Fibroblast of villous mesenchyme (primary cell): ENCODE measurements at places on chromosomes 13 and 19.
A peak's percentile ranks its signal among the peaks of the same experiment; 100 is the strongest.

GRCh38 chr19:33159893-33160292 lies 28.0 kb downstream of the WDR88 start:
- DNase-seq = no peak

- DNase-seq = no peak
Observed at GRCh38 chr13:111938741-111939665, 127.9 kb upstream of the SOX1 start.

DNA sequence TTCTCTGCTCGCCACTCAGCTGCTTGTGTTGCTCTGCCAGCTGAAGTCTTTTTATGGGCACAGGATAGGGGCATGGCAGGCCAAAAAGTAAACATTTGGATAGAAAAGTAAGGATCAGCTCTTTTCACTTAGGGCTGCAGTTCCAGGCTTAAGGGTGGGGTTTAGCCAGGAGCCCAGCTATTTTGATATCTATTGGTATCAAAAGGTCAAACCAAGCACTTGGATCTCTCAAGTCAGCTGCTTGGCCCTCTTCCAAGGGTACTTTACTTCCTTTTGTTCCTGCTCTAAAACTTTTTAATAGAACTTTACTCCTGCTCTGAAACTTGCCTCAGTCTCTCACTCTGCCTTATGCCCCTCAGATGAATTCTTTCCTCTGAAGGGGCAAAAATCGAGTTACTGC lies 55.7 kb upstream of the ABCC4 start:
- no peak for DNase-seq

- DNase-seq = no peak
Observed at GRCh38 chr19:14385492-14385891, 4.2 kb downstream of the ADGRE5 start.

DNA sequence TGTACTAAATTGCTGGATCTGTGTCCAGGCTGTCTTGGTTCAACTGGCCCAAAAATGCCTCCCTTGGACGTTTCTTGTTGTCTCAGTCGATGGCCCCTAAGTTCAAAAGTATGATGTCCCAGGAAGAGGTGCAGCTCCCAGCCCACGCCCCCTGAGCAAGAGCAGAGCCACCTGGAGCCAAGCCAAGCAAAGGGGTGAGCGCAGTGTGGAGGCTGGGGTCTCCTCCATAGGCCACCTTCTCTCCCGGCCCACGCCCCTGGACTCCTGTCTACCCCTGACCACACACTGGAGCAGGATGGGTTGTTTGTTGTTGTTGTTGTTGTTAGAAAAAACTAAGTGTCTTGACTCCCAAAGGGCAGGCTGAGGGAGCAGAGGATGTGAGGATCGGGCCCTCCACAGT lies 26.0 kb upstream of the NPAS1 start:
- DNase-seq = no peak

- DNase-seq = no peak
Observed at GRCh38 chr19:7738023-7738422, 6.1 kb upstream of the CLEC4G start.

- DNase-seq = no peak
Observed at GRCh38 chr13:30735025-30735871, at the start of gene ALOX5AP. TSS of gene ALOX5AP (plus strand) at chr13:30735543. CDS start at chr13:30735606, 63 bp downstream.

DNA sequence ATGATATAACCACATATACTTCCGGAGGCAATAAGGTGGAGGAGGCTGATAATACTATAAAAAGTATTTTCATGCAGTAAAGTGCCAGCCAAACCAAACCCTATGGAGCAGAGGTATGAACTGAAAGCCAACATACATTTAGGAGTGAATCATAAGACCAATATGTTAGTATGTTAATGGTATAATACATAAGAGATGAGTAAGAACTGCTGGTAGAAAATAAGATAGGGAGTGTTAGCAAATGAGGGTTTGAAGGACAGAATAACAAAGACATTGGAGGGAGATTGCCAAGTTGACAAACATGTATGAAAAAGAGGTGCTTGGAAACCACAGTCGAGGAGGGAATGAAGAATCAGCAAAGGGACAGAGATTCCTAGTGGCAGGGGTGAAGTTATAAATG lies 10.8 kb downstream of the ENOX1 start:
- no peak for DNase-seq

DNA sequence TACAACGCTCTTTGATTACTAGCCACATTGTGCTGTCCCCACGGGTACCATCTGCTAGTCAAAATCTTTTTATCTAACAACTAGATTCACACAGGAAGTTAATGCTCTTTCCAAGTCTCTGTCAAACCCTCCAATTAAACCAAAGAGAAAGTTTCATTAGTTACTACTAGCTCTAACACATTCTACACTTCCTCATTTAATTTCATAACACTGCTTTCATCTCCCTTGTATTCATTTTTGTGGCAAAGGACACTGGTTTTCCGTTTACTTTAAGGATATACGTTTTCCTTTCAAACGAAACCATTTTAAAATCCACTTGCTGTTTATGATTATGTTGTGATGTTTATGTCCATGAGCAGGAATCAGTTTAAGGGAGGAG lies 5.3 kb downstream of the DYRK1B start:
- DNase-seq = no peak

DNA sequence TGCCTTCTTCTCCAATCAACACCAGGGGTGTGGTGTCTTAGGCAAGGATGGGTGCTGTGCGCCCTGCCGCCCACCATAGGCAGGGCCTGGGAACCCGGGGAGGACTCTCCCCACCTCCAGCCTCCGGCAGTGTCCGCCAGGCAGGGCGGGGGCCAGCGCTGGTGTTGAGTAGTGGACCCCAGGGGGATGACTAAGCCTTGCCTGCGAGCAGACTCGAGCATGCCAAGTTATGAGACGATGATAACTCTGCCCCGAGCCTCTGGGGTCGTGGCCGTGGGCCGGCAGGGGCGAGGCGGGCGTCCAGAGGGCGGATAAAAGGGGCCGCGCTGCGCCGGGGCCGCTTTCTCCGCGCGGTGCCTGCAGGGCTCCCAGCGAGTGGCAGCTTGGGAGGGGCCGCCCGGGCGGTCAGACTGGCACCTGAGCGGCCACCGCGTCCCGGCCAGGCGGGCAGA lies at the start of gene MEDAG:
Gene MEDAG, plus strand, starts transcription at position 340 of the 452 bp plus-strand sequence. CDS start 245 bp downstream, outside the sequence.
- DNase-seq = peak; percentile 61

DNA sequence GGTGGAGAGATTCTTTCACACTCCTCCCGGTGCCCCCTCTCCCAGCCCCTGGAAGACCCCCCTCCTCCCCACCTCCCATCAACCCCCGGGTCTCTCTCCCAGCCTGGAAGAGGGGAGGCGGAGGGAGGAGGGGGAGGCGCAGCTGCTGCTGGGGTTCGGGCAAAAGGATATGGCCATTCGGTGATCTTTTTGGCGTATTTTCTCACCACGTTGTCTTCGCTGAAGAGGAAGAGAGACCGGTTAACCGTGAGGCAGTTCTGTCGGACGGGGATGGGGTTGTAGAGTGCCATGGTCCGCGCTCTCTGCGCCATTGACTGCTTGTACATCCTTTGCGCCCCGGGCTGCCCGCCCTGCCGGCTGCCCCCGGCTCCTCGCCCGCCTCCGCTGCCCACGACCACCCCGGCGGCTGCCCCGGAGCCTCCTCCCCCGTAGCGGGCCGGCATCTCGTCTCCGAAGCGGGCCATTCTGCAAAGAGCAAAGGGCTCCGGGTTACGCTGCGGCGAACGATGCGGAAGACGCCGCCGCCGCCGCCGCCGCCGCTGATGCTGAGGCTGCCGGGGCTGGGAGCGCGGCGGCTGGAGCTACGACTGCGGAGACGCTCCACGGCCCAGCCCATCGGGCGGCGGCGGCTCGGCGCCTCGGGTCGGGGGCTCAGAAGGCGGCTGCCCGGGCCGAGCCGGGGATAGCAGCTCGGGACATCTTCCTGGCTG lies 363 bp downstream of the CACNA1A start:
- no peak for DNase-seq
